ENCODE measurements at places on chromosomes 3 and 15.

GRCh38 chr3:67517781-67518180 lies 136.6 kb downstream of the SUCLG2 start:
- H3K27ac ChIP-seq, result no peak overlapping the region
- DNase-seq, result no peak
- no peak overlapping the region for H3K4me3 ChIP-seq
- H3K36me3 ChIP-seq, result peaks cover 2% of the 10 kb centered on the region

- no peaks in the 10 kb centered on the region for H3K4me1 ChIP-seq
- H3K36me3 ChIP-seq, result no peaks in the 10 kb centered on the region
- no peak for DNase-seq
- H3K27ac ChIP-seq, result no peak overlapping the region
- H3K4me3 ChIP-seq, result no peak overlapping the region
Observed at GRCh38 chr3:117622171-117622841, 912.7 kb downstream of the TUSC7 start.

DNA sequence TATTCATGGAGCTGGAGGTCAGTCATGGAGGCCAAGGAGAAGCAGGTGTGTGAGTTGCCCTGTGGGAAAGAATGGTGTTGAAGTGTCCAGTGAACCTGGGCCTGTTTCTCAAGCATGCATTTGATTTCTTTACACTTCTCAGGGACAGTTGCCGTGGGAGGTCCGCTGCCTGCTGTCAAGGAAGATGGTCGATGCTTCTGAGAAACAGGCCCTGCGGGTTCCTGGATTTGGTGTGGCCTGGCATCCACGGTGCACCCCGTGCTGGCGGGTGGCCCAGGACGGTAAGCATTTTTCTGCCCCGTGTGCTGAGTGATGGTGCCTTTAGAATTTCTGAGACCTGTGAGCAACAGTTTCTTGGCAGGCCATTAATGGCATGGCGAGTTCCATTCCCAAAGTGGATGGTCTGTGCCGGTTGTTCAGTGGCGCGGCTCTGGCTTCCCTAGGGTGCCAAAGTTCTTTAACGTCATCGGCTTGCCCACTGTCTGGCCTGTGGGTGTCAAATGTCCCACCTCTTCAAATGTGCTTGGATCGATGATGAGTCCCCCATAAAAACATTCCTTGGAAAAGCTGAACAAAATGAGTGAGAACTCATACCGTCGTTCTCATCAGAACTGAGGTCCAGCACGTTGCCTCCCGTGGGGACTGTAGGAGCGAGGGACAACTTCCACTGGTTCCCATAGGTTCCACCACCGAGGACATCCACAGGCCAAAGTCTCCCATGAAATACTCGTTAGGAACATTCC lies 107.2 kb downstream of the SNRPN start:
- H3K27me3 ChIP-seq, result no peaks in the 10 kb centered on the region
- no peaks in the 10 kb centered on the region for H3K4me1 ChIP-seq
- peaks cover 71% of the 10 kb centered on the region for H3K36me3 ChIP-seq
- H3K27ac ChIP-seq, result no peak overlapping the region

DNA sequence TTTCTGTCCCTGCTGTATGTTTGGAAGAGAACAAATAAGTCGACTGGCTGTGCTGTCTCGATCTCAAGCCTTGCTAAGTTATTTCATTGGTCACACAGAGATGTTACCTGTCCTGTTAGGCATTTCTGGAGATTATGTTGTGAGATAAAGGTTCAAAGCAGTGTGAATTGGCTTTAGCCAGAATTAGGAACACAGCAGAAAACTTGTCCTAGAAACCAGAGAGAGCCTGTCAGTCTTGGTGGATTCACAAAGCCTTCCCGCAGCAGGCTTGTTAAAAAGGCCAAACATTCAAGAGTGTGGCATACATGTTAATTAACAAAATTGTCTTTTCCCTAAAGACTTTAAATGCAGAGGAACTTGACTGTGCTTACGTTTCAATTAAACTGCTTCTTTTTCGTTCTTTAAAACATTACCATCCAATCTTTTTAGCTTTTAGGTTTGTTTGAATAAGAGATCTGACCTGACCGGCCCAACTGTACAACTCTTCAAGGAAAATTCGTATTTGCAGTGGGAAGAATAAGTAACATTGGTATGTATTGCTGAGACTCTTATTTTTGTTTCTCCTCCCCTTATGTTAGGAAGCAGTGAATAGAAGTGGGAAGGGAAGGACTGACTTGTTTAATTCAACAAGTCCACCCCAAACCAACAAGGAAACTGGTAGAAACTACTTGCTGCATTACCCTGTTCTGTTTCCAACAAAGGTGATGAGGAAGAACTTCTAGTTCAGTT lies 25.2 kb downstream of the ABHD2 start:
- H3K36me3 ChIP-seq, result no peaks in the 10 kb centered on the region
- H3K4me1 ChIP-seq, result peaks cover 82% of the 10 kb centered on the region
- peak overlapping the region; percentile 98 for H3K27ac ChIP-seq
- H3K27me3 ChIP-seq, result no peaks in the 10 kb centered on the region
- DNase-seq, result peak; percentile 1

DNA sequence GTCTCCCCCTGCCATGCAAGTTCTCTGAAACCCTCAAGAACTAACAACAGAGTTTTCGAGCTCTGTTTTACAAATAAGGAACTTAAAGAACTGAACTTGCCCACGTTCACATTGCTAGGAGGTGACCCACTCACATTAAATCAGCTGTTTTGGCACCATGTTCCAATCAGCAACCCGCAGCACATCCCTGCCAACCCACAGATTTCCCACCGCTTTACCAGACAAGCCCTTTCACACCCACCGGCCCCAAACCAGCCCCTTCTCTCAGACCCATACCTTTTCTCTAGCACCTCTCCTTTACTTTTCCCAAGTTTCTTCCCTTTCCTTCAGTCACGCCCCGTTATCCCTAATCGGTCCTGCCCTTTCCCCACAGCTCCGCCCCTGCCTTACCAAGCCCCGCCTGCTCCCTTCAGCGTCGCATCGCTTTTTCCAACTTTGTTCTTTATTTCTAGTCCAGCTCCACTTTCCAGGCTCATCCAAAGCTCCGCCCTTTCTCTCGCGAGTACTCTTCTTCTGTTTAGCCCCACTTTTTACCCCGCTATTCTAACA lies 804 bp upstream of the BRPF1 start:
- peaks cover 21% of the 10 kb centered on the region for H3K4me1 ChIP-seq
- H3K27ac ChIP-seq, result no peak overlapping the region
- H3K27me3 ChIP-seq, result no peaks in the 10 kb centered on the region

GRCh38 chr3:138348754-138349739 lies 668 bp downstream of the MRAS start:
- no peaks in the 10 kb centered on the region for H3K36me3 ChIP-seq
- DNase-seq, result peak; percentile 25
- H3K27me3 ChIP-seq, result no peaks in the 10 kb centered on the region
- H3K4me3 ChIP-seq, result peak overlapping the region; percentile 49
- H3K27ac ChIP-seq, result peak overlapping the region; percentile 76
- H3K4me1 ChIP-seq, result peaks cover 22% of the 10 kb centered on the region

DNA sequence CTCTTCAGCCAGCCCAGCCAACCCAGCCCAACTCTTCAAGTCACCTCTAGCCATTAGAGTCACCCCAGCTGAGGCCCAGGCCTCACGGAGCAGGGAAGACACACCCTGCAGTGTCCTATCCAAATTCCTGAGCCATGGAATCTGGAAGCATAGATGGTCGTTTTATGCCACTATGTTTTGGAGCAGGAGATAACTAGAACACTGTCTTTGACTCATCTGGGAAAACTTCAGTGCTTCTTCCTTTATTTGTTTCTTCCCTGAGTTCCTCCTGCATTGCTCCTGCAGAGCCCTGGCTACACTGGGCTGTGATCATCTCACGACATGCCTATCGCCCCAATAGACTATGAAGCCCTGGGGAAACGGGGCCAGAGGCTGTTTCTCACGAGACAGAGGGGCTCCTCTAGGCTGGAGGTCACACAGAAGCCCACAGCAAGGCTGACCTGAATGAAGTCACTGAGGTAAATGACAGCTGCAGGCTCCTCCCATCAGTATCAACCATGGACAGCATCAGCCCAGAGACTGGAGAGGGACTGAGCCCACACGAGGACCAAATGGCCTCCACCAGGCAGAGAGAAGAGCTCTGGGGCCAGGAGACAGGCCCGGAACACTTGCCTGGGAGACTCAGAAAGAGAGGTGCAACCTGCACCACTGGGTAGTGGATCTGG lies 22.7 kb downstream of the CRABP1 start:
- H3K27me3 ChIP-seq, result no peaks in the 10 kb centered on the region
- no peak overlapping the region for H3K27ac ChIP-seq
- no peaks in the 10 kb centered on the region for H3K4me1 ChIP-seq
- no peak for DNase-seq
- no peak overlapping the region for H3K4me3 ChIP-seq

DNA sequence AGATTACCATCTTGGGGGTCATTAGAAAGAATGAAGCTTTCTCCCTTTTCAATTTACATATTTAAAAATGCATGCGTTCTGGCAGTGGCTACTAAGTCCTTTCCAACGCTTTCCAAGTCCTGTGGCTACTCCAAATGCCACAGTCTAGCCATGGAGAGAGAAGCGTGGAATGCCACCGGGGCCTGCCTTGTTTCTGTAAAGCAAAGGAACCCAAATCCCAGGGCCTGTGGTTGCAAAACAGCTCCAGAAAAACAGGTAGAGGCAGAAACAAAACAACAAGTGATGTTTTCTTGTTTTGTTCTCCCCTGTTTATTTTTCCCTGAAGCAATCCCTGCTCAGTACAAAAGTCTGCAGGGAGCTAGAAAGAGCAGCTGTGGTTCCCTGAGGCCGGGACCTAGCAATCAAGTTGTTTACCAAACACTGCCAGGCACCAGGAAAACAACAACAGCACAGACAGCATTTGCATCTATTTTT lies 85.5 kb downstream of the FOXP1 start:
- no peaks in the 10 kb centered on the region for H3K36me3 ChIP-seq
- no peak overlapping the region for H3K4me3 ChIP-seq
- DNase-seq, result no peak
- H3K27ac ChIP-seq, result no peak overlapping the region
- H3K27me3 ChIP-seq, result no peaks in the 10 kb centered on the region

GRCh38 chr3:146529021-146529420 lies 15.4 kb downstream of the PLSCR1 start:
- peaks cover 20% of the 10 kb centered on the region for H3K36me3 ChIP-seq
- peaks cover 11% of the 10 kb centered on the region for H3K4me1 ChIP-seq
- H3K4me3 ChIP-seq, result no peak overlapping the region

DNA sequence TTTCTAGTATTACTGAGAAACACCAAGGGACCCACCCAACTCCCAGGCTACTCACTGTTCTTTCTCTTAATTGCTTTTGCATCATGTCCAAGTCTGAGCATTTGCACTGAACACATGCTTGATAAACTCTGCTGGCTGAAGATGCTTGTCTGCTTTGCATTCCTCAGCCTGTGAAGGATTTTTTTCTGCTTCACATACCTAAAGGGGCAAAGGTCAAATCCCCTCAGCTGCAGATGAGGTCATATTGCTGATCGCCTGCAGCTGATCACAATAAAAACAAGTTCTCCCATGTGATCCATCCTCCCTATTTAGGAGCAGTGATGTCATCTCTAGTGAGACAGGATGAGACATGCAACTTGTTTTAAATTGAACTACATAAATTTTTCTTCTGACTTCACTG lies 84.6 kb upstream of the DCBLD2 start:
- no peak overlapping the region for H3K4me3 ChIP-seq
- H3K36me3 ChIP-seq, result no peaks in the 10 kb centered on the region
- H3K27me3 ChIP-seq, result no peaks in the 10 kb centered on the region
- H3K4me1 ChIP-seq, result no peaks in the 10 kb centered on the region
- DNase-seq, result no peak

- DNase-seq, result no peak
- no peak overlapping the region for H3K27ac ChIP-seq
- H3K4me1 ChIP-seq, result peaks cover 20% of the 10 kb centered on the region
- no peaks in the 10 kb centered on the region for H3K36me3 ChIP-seq
- H3K27me3 ChIP-seq, result no peaks in the 10 kb centered on the region
Observed at GRCh38 chr3:73484656-73485248, 140.0 kb downstream of the PDZRN3 start.

DNA sequence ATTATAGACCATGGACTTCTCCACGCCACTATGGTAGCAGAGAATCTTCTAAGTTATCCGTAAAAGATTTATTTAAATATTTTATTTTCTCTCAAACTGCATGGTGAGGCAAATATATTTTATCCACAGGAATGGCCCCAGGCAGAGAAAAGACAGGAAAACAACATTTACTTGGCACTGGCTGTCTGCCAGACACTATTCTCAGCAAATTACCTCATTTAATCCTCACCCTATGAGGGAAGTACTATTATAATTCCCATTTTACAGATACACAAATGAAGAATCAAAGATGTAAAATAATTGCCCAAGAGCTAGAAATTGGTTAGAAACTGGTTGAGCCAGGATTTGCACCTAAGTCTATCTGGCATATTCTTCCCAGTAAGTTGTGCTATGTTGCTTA lies 361.4 kb upstream of the IL12A start:
- H3K27ac ChIP-seq, result no peak overlapping the region
- no peaks in the 10 kb centered on the region for H3K4me1 ChIP-seq
- DNase-seq, result no peak
- H3K4me3 ChIP-seq, result no peak overlapping the region
- H3K36me3 ChIP-seq, result no peaks in the 10 kb centered on the region
- H3K27me3 ChIP-seq, result no peaks in the 10 kb centered on the region

- no peak overlapping the region for H3K27ac ChIP-seq
- no peaks in the 10 kb centered on the region for H3K4me1 ChIP-seq
- no peak overlapping the region for H3K4me3 ChIP-seq
- H3K27me3 ChIP-seq, result no peaks in the 10 kb centered on the region
Observed at GRCh38 chr15:74406992-74407705, 26.6 kb downstream of the SEMA7A start.

DNA sequence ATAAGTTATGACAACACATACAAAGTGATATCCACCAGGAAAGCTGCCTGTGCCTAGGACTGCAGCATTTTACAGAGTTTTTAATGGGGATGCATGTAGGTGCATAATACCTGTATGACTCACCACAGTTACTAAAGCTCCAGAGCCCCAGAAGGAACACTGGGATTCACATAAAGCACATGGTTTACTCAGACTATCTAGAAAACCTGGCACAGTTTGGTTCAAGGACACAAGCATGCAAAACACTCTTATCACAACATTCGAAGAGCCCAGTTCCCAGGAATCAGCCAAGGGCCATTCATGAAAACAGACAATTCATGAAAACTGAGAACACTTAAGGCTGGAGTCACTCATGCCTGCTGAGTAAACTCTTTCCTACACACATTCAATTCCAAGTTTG lies 261.0 kb downstream of the PYDC2 start:
- H3K4me1 ChIP-seq, result peaks cover 13% of the 10 kb centered on the region
- H3K36me3 ChIP-seq, result no peaks in the 10 kb centered on the region
- peak; percentile 48 for DNase-seq
- H3K27ac ChIP-seq, result peak overlapping the region; percentile 4

DNA sequence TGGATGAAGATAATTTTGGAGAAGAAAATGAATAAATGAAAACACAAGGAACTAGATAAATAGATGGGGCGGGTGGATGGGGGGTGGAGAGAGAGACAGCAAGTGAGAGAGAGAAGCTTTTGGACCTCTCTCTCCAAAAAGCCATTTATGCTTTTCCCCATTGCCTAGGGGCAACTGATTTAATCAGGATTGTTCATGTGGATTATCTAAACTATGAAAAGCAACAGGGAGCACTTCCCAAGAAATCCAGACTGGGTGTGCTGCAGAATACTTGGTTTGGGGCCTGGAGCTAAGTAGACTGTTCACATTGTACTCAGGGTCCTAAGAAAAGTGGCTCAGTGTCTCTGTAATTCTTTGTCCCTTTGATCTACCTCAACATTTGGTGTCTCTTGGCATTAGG lies 367.0 kb downstream of the TIGIT start:
- peaks cover 17% of the 10 kb centered on the region for H3K4me1 ChIP-seq
- no peak overlapping the region for H3K4me3 ChIP-seq
- H3K36me3 ChIP-seq, result no peaks in the 10 kb centered on the region
- no peak overlapping the region for H3K27ac ChIP-seq

Data from body of pancreas (tissue), 4 donors.